ENCODE measurements at places on chromosomes 7 and 10.

DNA sequence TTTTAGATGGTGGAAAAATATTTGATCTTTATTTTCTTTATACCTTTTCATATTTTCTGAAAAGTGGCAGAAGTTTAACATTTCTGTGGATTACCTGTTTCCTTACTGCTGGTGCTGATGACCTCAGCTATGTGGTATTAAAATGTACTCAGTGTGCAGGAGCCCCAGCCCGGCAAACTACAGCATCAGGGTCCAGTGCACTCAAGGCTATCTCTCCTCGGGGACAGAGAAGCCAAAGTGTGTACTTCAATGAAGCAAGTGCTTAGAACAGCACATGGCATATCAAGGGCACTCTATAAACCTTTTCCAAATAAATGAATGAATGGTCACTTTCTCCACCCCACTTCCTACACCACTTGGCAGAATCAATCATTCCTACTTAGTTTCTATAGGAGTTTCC, 111.8 kb downstream of the HIP1 start:
- DNase-seq = no peak

DNA sequence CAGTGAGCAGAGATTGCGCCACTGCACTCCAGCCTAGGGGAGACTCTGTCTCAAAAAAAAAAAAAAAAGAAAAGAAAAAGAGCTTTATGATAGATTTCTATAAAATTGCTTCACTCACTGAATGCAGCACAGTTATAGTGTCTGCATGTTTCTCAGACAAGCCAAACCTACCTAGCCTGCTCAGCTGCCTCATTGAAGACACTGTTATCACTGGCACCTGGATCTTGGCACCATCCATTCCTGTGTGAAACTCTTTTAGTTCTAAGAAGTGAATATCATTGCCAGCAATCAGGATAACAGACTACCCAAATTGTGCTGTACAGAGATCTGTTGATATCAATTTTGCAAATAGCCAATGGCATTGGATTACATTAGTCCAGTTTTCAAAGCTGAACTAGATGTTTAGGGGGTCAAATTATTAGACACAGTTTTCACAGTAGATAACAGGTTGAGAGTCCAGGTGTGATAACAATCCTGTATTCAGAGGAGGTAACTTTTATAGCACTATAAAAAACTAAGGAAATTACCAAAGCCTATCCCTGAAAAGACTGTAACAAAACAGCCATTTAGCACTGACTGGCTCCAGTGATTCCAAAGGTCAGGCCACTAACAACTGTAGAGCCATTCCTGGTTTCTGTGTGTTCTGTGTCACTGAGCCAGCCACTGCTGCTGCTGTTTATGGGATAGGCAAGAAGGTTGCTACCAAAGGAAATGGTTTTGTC, 17.1 kb downstream of the PDSS1 start:
- DNase-seq = no peak

GRCh38 chr7:82358009-82358578, 85.5 kb downstream of the CACNA2D1 start:
- DNase-seq = no peak

GRCh38 chr7:41915871-41916270, 213.0 kb upstream of the INHBA start:
- no peak for DNase-seq

- no peak for DNase-seq
These were observed 18.4 kb downstream of the PPP1R17 start for GRCh38 chr7:31705377-31705776.

DNA sequence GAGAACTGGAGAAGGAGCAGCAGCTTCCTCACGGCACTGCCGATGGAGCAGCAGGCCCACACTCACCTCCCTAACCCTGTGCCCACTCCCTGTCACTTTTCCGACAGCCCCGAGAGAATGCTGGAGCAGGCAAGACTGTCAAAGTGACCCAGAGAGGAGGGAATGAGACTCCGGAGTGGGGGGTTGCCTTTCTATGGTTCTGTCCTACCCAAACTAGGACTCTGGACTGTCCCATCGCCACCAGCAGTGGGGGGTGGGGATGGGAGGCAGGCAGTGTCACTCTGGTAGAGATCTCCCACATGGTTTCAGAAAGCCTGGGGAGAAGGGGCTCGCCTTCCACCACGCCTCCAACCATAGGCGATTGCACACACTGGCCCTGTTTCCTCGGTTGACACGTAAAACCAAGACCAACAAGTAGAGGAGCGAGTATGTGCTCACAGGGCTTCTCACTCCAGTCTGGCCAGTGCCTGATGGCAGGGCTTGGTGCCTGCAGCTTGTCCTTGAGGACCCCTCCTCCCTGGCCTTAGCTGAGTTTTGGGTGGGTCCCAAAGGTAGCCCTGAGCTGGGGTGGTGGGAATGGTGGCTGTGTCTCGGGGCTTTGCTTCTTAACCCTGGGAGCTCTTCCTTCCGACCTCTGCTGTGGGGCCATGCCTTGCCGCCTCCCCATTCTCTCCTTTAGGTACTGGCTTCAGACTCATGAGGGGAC, 148.5 kb downstream of the PTPN20 start:
- DNase-seq = no peak

GRCh38 chr10:48765039-48765438, 80.4 kb downstream of the WDFY4 start:
- DNase-seq = no peak

- DNase-seq = no peak
These were observed 474.5 kb upstream of the PODXL start for GRCh38 chr7:132030883-132031282.

GRCh38 chr7:36562121-36562520, 162.2 kb downstream of the AOAH start:
- no peak for DNase-seq

- DNase-seq = no peak
These were observed 128.2 kb downstream of the NEURL1 start for GRCh38 chr10:103621783-103622125.

- no peak for DNase-seq
These were observed 711.1 kb downstream of the SUGCT start for GRCh38 chr7:40845943-40846342.

DNA sequence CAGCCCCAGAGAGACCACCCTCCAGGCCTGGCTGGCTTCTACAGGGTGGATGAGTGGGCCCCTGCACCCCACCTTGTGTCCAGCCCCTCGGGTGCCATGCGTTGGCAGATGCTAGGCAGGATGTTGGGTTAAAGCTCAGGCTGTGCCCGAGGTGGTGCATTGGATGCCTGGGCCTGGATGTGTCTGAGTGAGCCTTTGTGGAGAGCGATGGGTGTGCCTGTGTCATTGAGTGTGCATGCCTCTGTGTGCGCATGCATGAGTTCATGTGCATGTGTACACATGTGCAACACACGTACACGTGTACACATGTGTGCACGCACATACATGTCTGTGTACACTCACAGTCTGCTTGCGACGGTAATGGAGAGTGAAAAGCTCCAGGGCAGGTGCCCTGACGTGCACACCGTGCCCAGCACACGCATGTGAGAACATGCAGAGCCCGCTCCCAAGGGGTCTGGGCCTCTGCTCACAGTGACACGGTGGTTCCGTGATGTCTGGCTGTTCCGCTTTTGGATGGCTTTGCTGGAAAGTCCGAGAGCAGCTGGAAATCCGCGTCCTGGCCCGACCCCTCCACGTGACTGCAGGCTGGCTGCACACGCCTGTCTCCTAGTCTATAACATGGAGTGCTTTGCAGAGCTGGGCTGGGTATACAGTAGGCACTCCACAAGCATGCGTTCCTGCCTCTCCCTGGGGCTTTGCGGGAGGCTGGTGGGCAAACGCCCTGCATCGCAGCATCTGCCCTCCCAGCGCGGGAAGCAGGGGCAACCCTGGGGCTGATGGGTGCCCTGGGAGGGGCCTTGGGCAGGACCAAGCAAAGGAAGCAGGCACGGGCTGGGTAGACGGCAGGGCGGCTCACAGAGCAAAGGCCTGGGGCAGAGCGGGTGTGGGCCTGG, 36.9 kb downstream of the ELFN1 start:
- DNase-seq = no peak

DNA sequence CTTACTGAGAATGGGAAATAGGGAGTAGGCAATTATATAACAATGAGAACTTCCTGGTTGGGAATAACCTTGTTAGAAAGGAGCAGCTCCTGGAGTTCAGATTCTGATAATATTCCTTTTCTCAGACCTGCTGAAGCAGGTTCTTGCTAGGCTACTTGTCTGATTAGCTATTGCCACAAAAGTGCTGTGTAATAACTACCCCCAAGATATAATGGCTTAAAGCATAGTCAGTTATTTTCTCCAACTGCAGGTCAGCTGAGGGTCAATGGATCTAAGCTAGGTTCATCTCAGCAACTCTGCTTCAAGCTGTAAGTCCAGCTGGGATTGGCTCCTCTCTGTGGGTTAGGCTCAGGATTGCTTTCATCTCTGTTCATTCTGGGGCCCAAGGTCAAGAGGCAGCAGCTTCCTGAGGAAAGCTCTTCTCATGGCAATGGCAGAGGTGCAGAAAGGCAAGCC, 9.4 kb upstream of the CNOT4 start:
- DNase-seq = no peak

DNA sequence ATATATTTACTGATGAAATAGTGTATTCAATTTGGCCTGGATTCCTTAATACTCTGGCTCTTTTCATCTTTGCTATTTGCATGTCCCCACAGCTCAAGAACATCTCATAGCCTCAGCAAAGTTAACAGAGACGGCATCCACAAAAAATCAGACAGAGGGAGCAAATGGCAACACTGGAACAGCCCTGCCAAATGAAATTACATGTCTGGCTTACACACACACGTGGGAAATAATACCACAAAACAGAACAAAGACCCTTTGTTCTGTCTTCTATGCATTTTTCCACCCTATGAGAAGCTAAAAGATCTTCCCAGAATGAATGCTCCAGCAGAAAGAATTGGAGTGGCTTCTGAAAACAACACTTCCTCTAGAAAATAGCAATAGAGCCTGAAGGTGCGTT, 139.5 kb downstream of the ALOX5 start:
- no peak for DNase-seq

DNA sequence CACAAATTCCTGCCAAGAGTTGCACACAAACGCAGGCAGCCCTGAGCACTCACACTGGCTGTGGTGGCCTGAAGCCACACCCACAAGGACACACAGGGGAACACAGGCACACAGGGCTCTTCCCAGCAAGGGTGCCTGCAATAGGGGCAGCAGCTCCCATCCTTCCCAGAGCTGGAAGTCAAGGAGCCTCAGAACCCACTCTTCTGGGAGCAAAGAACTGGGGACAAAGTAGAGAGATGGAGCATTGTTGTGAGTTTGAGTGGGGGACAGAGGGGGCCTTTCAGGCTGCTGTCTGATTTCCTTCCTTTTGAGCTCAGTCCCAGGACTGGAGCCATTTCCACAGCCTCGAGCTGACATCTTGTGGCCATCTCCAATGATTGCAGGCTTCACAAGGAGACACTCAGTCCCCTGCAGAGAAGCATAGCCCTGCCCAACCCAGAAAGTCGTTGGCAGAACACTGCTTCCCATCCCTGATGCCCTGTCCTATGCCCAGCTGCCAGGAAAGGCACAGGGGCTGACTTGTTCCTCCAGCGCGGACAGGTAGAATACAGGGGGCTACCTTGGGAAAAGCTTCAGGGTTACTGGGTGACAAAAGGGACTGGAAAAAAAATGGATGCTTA, 34.4 kb upstream of the SLF2 start:
- peak; percentile 69 for DNase-seq

GRCh38 chr7:48140001-48140681, 31.1 kb upstream of the ABCA13 start:
- DNase-seq = peak; percentile 72

DNA sequence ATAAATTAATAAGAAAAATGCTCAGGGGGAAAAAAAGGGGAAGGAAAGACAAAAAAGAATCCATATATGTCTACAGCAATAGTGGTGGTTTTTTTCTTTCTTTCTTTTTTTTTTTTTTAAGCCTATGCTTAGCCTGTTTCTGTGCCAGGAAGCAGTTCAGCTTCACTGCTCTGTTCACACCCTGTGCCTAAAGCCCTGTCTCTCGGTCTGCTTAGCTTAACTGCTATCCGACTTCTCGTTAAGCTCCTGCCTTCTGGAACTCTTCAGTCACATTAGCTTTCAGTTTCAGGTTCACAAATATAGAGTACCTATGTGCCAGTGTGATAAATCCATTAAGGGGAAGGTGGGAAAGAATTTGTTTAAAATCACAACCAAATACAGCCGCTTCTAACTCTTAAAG, 26.5 kb upstream of the NRG3 start:
- DNase-seq = no peak

- no peak for DNase-seq
These were observed 14.5 kb upstream of the PYROXD2 start for GRCh38 chr10:98429320-98430072.

GRCh38 chr7:50628434-50629084, 63.4 kb upstream of the DDC start:
- no peak for DNase-seq

DNA sequence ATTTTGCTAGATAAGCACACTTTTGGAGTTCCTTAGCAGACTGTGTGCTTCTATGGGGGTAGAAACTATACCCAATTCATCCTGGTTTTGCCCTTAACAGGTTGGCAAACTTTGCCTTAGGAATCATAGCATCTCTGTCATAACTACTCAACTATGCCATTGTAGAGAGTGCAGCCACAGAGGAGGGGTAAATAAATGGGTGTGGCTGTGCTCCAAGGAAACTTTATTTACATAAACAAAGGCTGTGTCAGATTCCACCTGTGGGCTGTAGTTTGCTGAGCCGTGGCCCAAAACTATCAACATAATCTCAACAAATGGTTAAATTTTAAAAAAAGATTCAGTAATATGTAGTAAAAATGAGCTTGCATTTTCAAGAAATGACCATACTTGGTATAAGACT, 51.6 kb upstream of the LAMB1 start:
- DNase-seq = no peak

GRCh38 chr10:11180228-11180627, 162.6 kb downstream of the CELF2 start:
- DNase-seq = no peak

GRCh38 chr10:42149027-42149700, 489.2 kb downstream of the ZNF33B start:
- DNase-seq = peak; percentile 8

- DNase-seq = peak; percentile 98
These were observed 64.6 kb upstream of the STEAP1B start for GRCh38 chr7:22564511-22565045.
